K562 (cell line): ENCODE measurements at places on chromosomes 6 and 20. TPM values are rescaled to one million over a fixed set of nuclear protein-coding genes. Genes with fewer than 3 reads are reported as not detected.

The TRMT11 gene
- 38.8 and 41.3 TPM in 2 replicates for total RNA-seq

The DZANK1 gene
- 0.13 and 0.29 TPM in 2 replicates for total RNA-seq

The BNIP5 gene
- total RNA-seq, result not detected in 2 replicates

The ELOVL2 gene
- total RNA-seq, result 0.29 and 0.31 TPM in 2 replicates

The DNMT3B gene
- total RNA-seq, result 69.5 and 74.8 TPM in 2 replicates

DNA sequence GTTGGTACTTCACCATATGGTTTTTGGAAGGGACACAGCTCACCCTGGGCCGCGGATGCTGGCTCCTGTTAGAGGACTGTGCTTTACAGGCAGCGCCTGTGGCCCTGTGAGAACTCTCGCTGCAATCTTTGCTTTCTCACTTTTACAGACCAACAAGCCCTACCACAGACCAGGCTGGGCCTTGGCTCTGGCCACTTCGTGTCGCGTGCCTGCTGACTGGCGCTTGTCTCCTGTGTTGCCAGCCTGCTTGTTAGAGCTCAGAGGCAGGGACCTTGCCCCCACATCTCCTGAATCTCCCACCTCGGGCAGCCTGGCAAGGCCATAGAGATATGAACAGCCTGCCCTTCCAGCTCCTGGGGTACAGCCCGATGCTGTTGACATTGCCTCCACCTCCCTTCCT is 56.1 kb downstream of the SYNJ2 start:
- peaks cover 55% of the 10 kb centered on the region for H3K4me1 ChIP-seq
- H3K4me3 ChIP-seq, result no peak overlapping the region
- H3K27ac ChIP-seq, result no peak overlapping the region

DNA sequence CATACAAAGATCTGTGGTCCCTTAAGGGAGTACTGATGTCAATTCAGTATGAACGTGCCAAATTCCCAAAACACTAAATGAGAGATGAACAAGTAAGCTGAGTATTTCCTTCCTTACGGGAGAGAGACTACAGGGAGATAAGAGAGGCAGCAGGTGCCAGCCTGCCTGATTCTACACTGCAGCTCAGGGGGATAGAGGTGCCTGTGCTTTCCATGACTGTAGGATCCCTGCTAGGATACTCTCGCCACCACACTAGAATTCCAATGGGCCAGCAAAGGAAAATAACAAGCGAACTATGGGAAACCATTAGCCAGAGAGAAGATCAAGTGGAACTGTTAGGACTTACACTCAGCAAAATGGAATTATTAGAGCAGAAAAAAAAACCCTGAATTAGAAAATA is 198.5 kb upstream of the BTBD3 start:
- H3K36me3 ChIP-seq, result no peaks in the 10 kb centered on the region
- H3K4me3 ChIP-seq, result no peak overlapping the region
- no peaks in the 10 kb centered on the region for H3K4me1 ChIP-seq

DNA sequence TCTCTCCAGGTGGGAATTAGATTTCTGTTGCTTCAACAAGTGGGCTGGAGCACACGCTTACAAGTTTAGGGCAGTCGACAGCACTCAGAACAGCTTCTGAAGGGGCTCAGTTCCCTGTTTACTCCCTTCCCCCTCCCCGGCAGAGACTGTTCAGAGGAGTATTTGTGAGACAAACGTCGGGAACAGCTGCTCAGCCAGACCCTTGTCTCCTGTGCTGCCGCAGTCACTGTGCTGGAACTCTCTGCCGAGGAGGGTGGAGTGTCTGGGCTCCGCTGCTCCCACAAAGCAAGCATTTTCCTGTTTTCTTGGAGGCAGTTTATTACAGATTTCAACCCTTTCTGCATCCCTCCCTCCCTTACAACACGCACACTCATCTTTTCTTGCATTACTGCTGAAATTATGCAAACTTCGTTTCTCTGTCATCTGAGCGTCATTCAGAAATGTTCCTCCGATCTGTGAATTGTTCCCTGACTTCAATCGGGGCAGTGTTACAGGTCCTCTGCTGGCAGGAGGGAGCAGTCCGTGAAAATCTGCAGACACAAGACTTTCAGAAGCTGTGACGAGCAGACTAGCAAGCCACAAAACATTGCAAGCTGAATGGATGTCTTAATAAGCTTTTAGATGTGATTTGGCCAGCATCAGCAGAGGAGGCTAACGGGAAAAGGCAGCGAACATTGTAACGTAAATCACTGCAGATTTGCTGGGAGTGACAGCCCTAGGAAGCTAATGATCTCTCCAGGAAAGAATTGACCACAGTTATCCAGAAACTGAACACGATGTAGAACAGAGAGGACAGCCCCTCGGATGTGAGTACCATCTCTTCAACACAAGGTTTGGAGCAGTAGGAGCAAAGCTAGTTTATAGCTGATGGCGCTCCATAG is 76.2 kb downstream of the LYRM2 start:
- H3K4me3 ChIP-seq, result no peak overlapping the region
- no peak for DNase-seq
- H3K36me3 ChIP-seq, result no peaks in the 10 kb centered on the region

DNA sequence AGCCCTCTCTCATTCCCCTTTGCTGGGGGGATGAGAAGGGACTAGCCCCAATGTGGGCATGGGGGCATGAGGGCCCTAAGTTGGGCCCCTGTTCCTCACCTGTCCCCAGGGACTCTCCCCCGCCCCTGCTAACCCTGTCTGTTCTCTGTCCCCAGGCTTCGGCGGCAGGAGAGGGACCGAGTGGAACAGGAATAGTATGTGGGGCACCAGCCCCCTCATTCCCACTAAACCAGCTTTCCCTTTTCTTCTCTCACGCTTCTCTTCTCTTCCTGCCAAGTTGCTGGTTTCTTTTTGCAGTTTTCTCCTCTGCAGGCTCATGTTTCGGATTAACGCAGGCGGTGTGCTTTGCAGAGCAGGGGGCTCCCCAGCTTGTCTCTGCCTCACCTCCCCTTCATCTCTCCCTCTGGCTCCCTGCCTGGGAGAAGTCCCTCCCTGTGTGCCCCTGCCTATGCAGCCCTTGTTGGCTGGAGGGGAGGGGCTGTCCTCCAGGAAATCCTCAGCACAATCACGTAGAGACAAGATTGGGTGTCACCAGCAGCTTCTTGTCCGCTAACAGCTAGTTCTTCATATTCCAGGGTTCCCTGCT is 7.9 kb downstream of the TMEM63B start:
- H3K36me3 ChIP-seq, result peaks cover 59% of the 10 kb centered on the region
- H3K27me3 ChIP-seq, result no peaks in the 10 kb centered on the region
- H3K4me3 ChIP-seq, result no peak overlapping the region
- peak overlapping the region; percentile 66; the same call in 2 of the 3 replicates for H3K27ac ChIP-seq
- DNase-seq, result no peak

GRCh38 chr20:7505835-7506221 is 434.4 kb downstream of the HAO1 start:
- no peaks in the 10 kb centered on the region for H3K4me1 ChIP-seq
- H3K27ac ChIP-seq, result no peak overlapping the region
- H3K4me3 ChIP-seq, result no peak overlapping the region

DNA sequence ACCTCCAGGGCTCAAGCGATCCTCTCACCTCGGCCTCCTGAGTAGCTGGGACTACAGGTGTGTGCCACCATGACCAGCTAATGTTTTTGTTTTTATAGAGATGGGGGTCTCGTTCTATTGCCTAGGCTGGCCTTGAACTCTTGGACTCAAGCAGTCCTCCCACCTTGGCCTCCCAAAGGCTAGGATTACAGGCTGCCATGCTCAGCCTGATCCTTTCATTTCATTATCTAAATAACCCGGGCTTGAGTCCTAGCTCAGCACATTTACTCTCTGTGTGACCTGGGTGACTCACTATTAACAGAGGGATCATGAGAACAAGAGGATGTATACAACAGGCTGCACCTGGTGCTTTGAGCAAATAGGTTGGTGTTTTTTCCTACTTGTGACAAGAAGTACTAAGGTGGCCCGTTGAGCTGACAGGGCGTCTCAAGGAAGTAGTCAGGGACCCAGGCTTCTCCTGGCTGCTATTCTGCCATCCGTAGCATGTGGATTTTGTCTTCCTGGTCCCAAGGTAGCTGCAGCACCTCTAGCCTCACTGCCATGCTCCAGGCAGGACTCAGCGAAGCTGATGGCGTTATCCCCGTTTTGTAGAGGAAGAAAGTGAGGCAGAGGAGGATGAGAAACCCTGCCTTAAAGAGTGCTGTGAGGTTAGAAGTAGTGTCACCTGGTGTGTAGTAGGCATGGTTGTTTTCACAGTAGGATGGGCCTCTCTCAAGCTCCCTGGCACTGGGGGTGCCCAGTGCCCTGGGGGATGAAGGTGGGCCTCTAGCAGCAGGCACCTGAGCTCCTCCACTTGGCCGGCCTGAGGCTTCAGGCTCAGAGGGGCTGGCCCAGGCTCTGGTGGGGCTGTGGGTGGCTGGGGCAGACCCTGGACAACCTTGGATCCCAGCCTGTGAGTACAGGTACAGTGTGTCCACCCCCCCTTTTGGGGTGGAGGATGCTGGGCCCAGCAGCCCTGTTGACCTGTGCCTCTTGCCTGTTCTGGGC is 62.4 kb downstream of the ADNP start:
- DNase-seq, result no peak
- no peak overlapping the region for H3K4me3 ChIP-seq
- H3K27ac ChIP-seq, result no peak overlapping the region
- no peaks in the 10 kb centered on the region for H3K27me3 ChIP-seq
- peaks cover 21% of the 10 kb centered on the region for H3K4me1 ChIP-seq

GRCh38 chr6:17169291-17169690 is 67.4 kb downstream of the STMND1 start:
- no peak for DNase-seq
- no peak overlapping the region for H3K27ac ChIP-seq
- no peaks in the 10 kb centered on the region for H3K4me1 ChIP-seq
- no peak overlapping the region for H3K4me3 ChIP-seq

DNA sequence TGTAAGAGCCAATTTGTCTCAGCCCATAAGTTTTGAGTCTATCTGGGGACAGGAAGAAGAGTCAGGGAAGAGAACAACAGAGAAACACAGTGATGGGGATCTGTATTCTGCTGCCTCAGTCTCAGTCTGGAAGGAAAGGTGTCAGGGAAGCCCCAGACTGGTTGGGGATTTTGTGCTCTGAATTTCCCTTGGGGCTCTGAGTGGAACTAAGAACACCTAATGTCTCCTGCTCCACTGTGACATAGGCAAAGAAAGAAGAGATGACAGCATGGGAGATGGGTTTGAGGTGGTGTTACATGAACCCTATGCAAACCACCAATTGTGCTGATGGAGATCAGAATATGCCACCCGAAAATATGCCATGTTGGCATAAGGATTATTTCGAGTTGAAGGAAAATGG is 139.5 kb upstream of the MYLIP start:
- H3K27ac ChIP-seq, result no peak overlapping the region
- H3K4me3 ChIP-seq, result no peak overlapping the region
- H3K4me1 ChIP-seq, result peaks cover 3% of the 10 kb centered on the region; the same call in 1 of the 2 replicates
- DNase-seq, result no peak

- no peaks in the 10 kb centered on the region for H3K36me3 ChIP-seq
- no peak overlapping the region for H3K4me3 ChIP-seq
- no peaks in the 10 kb centered on the region; the same call in 2 of the 3 replicates for H3K4me1 ChIP-seq
- no peak overlapping the region for H3K27ac ChIP-seq
Measured at GRCh38 chr6:43074847-43075669, 1.1 kb upstream of the PTK7 start.

GRCh38 chr6:124438546-124439065 is 523.6 kb upstream of the RNF217 start:
- no peaks in the 10 kb centered on the region for H3K4me1 ChIP-seq
- H3K4me3 ChIP-seq, result no peak overlapping the region
- no peaks in the 10 kb centered on the region for H3K27me3 ChIP-seq
- DNase-seq, result no peak
- H3K27ac ChIP-seq, result no peak overlapping the region
